ENCODE measurements at places on chromosomes 6 and 20.

DNA sequence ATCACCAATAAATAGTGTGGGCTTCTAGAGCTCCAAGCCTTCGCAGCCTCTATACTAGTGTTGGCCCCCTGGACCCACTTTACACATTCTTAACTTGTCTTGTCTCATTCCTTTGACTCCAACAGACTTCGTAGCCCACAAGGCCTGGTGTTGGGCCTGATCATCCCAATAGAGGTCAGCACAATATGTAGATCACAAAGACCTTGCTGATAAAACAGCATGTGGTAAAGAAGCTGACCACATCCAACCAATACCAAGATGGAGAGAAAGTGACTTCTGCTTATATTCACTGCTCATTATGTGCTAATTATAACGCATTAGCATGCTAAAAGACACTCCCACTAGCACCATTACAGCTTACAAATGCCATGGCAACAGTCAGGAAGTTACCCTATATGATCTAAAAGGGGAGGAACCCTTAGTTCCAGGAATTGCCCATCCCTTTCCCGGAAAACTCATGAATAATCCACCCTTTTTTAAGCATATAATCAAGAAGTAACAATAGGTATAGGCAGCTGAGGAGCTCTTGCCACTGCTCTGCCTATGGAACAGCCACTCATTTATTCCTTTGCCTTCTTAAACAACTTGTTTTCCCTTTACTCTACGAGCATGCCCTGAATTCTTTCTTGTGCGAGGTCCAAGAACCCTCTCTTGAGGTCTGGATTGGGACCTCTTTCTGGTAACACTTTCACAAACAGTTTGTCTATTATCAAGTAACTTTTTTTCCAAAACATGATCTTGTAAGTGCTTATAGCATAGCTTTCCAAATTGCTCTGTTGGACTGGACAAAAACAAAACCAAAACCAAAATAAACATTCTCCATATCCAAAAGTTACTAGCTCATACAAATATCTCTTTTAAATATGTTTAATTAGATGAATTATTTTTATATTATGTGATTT is 54.6 kb upstream of the ECHDC1 start:
- DNase-seq, result no peak

- DNase-seq, result no peak
These were observed 659.4 kb downstream of the TENT5A start for GRCh38 chr6:81093051-81093450.

DNA sequence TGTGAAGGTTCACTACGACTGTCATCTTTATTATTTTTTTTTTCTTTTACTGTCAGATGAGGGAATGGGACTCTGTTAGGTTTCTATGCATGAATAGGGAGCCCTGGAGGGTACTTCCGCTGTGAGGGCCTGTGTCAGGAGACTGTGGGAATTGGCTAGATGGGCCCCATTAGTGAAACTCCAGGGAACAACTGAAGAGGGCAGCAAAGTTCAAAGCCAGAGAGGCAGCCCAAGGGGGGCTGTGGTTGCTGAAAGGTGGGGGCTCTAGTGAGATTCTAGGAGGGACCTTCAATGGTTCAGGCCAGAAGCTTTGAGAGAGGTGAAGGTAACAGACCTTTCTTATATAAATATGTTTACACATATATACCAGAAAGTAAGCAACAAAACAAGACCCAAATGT is 13.2 kb upstream of the EPB41L1 start:
- DNase-seq, result no peak

DNA sequence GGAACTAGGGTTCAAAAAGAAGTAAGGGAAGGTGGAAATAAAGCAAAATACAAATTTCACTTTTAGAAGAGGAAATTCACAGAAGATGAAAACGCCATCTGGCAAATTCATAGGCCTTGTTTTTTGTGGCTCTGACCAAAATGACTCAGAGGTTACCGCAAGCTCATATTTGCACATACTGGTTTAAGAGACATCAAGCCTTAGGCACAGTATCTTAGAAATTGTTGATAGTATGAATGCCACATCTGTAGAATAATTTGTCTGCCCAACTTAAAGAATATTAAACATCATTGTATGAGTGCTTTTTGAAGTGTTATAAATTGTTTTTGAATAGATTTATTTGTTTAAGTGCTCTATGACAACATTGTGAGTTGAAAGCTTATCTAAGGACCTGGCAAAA is 10.6 kb downstream of the TAAR1 start:
- peak; percentile 62 for DNase-seq

GRCh38 chr6:151181706-151182363 is 57.9 kb upstream of the AKAP12 start:
- no peak for DNase-seq

DNA sequence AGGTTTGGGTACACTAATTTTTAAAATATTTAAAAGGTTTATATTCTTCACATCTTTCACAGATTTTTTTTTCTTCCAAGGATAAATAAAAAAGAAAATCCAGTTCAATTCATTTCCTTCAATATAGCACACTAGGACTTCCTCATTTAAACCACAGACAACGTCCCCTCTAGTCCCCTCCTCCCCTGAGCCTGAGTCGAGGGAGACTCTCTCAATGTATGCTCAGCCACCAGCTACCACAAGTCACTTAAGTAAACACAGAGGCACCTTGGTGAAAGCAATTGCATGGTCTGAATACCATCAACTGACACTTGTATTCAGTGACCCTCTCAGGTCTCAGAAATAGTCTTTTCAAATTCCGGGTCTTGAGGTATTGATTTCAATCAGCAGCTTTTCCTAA is 88.6 kb downstream of the SIM1 start:
- no peak for DNase-seq

DNA sequence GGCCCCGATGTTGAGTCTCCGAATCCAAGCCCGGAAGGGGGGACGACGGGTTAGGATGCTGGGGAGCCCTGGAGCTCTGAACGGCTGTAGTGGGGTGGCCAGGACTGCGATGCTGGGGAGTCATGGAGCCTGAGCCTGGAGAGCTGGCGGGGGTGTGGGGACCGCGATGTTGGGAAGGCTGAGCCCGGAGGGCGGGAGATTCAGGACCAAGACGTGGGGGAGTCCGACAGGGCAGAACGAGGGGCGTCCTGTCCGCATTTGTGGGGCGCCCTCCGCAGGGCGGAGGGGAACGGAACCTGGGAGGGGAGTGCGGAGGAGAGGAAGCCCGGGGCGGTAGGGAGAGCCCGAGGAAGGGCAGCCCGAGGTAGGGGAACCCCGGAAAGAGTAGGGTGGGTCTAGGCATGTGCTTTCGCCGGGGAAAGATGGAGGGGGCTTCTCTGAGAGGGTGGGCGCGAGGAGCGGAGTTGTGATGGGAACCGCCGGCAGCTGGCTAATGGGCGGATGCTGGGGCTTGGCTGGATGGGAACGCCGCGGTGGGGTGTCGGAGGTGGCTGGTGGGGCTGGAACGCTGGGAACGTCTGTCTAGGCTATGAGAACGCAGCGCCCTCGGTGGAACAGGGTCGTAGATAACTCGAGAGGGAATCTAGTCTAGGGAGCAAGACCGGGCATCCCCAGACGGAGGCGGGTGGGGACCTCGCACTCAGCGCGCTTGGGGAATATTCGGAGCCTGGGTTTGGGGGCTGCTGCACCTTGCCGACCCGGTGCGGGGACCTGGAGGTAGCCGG is 684 bp downstream of the PAQR8 start:
- DNase-seq, result peak; percentile 50

- no peak for DNase-seq
These were observed 420.9 kb upstream of the PLCB4 start for GRCh38 chr20:8647961-8648441.

GRCh38 chr6:33620856-33621710 is at the start of gene ITPR3:
TSS of gene ITPR3 (plus strand) at chr6:33621322. CDS start at chr6:33621603, 281 bp downstream.
- peak; percentile 72 for DNase-seq

DNA sequence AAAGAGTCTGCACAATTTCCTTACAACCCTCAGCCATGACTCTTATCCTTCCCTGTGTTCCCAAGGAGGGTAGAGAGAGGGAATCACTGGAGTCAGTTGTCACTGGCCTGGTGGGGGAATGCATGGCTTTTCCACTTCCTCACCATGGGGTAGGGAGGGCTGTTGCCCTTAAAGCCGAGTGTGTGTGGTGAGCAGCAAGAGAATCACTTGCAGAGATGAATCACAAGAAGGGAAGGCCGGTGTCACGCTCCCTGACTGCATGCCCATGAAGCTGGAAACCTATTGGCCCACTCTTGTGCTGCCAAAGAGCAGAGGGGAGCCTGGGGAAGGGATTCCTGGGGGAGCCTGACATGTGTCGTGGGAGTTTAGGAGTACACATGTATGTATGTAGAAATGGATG is 18.1 kb upstream of the BMP6 start:
- DNase-seq, result peak; percentile 43

DNA sequence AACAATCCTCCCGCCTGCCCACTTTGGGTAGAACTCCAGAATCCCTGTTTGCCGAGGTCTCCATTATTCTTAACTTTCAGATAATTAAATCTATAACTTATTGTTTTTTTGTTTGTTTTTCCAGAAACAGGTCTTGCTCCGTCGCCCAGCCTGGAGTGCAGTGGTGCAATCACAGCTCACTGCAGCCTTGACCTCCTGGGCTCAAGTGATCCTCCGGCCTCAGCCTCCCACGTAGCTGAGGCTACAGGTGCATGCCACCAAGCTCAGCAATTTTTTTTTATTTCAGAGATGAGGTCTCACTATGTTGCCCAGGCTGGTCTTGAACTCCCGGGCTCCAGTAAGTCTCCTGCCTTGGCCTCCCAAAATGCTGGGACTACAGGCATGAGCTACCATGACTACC is 28.8 kb downstream of the ZMYND8 start:
- DNase-seq, result no peak

DNA sequence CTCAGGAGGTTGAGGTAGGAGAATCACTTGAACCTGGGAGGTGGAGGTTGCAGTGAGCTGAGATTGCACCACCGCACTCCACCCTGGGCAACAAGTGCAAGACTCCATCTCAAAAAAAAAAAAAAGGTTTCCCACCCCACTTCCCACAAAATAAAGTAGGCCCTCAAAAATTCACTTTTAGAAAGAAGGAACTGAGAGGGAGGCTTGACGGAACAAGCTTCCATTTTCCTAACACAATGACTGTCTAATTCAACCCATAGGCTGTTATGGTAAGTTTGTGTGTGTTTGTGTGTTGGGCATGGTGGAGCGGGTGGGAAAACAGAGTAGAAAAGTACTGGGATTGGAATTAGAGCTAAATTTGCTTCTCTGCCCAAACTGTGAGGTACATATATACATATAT is 98.4 kb upstream of the MAN1A1 start:
- no peak for DNase-seq

DNA sequence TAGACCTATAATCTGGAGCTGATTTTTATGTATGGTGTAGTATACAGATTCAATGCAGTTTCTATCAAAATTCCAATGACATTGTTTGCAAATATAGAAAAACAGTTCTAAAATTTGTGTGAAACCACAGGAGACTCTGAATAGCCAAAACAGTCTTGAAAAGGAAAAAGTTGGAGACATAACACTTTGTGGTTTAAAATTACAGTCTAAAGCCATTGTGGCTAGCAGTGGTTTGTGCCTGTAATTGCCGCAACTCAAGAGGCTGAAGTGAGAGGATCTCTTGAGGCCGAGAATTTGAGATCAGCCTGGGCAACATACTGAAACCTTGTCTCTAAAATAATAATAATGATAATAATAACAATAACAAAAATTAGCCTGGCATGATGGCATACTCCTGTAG is 213.7 kb downstream of the CDKAL1 start:
- DNase-seq, result no peak

DNA sequence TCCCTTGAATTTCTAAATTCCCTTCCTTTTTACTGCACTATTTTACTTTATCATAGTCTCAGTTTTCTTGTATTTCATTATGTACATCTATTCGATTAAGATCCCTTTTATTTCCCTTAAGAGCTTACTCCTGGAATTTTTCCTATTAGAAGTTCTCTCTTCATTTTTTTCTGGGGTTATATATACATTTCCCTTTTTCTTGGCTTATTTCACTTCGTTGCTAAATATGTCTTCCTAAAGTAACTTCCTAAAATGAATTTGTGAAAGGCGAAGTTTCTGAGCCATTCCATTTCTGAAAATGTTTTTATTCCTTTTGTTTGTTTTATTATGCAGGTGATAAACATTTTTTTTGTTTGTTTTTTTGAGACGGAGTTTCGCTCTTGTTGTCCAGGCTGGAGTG is 5.9 kb upstream of the CD109 start:
- DNase-seq, result no peak

DNA sequence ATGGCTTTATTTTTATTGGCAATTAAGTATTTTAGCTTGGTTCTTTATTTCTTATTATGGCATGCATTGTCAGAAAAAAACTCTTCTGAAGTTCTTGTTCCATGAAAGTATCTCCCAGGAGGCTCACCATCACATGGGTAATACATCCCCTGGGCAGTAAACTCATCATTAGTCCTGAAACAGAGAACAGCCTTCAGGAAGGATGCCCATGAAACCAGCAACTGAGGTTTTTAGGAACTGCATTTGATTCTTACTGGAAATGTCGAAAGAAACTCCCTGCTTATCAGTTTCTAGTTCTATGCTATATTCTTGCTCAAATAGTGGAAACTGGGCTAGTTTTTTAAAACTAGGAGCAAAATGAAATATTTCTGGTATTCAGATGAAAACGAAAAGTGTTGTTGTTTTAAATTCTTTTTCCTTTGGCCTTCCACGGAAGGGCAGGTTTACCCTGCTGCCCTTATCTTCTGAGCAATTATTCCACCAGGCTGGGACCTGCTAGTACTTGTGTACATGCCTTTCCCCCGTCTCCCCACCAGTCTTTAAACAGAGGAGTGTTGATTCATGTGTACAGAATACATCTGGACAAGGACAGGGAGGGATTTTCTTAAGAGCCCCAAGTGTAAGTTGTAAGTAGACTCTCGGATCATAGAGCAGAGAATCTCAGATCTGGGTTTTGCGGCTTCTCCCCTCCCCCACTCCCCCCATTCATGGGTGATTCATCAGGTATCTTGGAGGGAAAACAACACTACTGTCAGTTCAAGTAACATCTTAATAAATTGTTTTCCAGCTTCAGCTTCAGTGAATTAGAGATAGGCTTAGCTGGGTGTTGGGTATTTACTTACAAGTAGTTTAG is 81.5 kb downstream of the RTN4IP1 start:
- peak; percentile 48 for DNase-seq

DNA sequence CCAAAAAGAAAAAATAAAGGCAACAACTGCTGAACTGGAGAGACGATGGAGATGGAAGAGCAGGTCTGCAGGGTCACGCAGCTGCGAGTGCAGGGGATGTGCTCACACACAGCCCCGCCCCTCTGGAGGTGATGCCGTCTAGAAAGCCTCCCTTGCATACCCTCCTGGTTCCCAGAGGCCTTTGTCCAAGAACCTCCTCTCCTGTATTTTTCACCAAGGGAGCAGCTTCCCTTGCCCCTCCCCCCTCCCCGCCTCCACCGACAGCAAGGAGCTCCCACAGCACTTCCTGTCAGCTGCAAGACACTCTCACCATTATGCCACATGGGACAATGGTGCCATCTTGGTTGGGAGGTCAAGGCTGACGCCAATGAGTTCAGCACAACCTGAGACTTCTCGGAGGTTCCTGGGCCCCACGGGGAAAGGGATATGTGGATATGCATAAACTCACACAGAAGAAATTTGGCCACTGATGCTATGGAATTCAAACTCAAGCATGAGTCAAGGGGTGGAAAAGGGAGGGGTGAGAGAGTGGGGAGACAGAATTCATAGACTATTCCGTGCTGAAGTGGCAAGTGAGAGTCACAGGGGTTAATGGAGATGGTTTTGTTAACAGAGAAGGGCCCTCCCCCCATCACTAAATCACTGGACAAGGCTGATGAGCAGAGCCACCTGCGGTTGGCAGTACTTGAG is 132.9 kb downstream of the SCML4 start:
- DNase-seq, result peak; percentile 80

- peak; percentile 13 for DNase-seq
These were observed 397.7 kb upstream of the HS3ST5 start for GRCh38 chr6:114740547-114740946.
